ENCODE measurements at places on chromosomes 16 and 17. TPM values are rescaled to one million over a fixed set of nuclear protein-coding genes. Genes with fewer than 3 reads are reported as not detected.
A peak's percentile ranks its signal among the peaks of the same experiment; 100 is the strongest.

ANKRD11 gene
- total RNA-seq = 144 TPM

CHST5 gene
- total RNA-seq = not detected

GRCh38 chr16:11692171-11692570, 23.9 kb downstream of the SNN start:
- DNase-seq = no peak

GRCh38 chr16:15897834-15898254, 9.4 kb upstream of the CEP20 start:
- DNase-seq = peak; percentile 45

DNA sequence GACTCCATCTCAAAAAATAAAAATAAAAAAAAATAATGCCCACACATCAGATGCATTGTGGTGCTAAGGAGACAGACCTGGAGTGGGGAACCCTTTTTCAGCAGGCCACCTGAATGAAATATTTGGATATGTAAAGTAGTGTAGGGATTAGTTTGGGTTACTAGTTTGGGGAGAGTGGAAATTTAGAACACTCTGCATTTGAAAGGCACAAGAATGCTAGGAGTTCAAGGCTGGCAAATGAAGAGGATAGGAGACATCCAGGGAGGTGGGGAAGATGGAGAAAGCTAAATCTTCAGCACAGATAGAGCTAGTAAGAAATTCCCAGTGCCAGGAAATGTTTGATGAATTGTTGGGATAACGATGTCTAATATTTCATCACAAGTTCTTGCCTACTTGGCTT, 298.3 kb upstream of the ERCC4 start:
- DNase-seq = no peak

DNA sequence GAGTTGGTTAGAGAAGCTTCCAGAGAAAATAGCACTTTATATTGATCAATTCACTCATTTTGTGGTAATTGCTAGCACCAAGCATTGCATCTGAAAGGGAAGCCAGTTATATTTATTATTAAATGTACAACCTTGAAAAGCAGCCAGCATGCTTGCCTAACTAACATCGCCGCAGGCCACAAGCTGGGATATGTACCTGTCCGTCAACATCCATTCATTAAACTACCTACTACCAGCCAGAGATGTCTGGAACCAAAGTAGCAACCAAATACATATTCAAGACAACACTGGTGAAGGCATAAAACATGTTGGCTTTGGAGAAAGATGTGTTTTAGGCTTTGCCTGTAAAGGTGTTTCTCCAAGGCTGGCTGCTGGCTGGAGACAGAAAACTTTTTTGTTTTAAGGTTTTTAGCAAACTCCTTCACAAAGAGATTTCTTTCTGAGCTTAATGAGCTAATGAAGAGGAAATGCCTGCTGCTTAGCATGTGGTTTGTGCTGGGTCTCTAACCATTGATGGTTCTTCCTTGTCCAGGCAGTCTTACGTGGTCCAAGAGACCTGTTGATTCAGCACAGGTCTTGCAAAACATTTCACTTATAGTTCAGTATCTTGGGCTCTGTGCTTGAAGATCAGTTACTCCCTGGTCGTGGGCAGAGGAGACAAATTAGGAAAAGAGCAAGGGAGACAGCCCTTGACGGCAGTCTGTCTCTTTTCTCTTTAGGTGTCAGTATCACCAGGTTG, 3.1 kb downstream of the ITPRIPL2 start:
- DNase-seq = no peak

- DNase-seq = no peak
Observed at GRCh38 chr16:27234171-27234570, 30.8 kb downstream of the KDM8 start.

CDRT15L2 gene
- not detected for total RNA-seq

DNA sequence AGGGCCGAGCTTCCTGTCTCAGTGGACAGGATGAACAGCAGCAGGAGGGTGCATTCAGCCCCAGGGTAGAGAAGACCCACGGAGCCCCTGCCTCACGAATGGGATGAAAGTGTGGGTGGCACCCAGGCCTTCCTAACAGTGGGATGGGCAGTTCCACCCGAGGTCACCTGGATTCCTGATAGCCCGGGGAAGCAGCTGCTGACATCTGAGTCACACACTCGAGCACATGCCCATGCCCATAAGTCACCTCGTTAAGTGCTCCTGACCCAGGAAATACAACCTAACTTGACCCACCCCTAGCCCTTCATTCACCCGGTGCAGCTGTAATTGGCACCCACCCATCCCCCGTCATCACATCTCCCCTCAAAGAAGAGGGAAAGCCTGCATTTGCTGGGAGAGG, 85.3 kb upstream of the FOXF1 start:
- DNase-seq = no peak

ANKS3 gene
- total RNA-seq = 18.6 TPM

DNA sequence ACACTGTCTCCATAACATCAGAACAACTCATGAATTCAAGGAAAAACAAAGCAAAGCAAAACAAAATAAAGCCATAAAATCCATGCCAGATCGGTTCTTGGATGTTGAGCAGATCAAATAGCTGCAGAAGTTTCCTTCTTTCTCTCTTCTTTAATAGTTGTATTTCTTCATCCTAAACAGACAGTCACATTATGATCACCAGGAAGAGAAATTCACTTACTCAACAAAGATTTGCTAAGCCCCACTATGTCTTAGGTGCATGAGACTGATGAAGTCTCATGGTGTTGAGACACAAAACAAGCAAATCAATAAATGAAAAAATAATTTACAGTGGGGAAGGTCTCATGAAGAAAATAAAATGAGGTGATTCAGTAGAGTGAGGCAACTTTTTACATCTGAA, 72.8 kb downstream of the WIPI1 start:
- DNase-seq = no peak

GRCh38 chr17:17321356-17322025, 18.3 kb downstream of the NT5M start:
- DNase-seq = no peak

- no peak for DNase-seq
Observed at GRCh38 chr17:40621578-40621977, 26.0 kb downstream of the SMARCE1 start.

PGAP6 gene
- total RNA-seq = 34.3 TPM

DNA sequence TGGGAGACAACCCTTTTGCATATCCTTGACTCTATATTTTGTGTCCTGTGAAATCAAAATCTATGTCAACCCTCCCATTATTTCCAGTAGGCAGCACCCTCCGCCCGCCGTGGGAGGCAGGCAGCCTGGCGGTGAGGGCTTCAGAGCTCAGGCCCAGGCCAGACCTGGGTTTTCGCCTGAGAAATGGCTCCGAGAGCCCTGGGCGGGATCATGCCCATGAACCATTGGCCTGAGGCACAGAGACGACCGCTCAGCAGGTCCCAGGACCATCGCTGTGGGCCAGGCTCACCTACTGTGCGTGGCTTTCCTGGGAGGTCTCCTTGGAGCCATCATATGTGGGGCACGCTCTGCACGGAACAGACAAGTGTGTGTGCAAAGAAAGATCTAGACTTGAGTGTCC, 6.3 kb upstream of the SLC38A8 start:
- DNase-seq = no peak

- DNase-seq = no peak
Observed at GRCh38 chr16:73434621-73435020, 386.7 kb upstream of the ZFHX3 start.

DNA sequence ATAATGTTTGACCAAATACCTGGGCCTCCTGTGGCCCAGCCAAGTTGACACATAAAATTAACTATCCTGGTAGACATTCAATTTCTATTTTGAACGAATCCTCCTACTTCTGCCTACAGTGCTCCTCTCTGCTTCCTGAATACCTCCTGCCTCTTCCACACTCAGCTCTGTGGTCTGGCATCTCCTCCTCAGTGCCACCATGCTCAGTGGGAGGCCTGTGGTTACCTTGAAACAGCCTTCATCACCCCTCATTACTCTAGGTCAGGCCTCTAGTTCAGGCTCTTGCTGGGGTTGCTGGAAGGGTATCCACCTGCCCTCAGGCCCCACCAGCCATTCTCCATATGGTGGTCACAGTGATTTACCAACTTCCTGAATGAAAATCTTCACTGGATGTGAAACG, 5.1 kb downstream of the LYRM9 start:
- no peak for DNase-seq

- no peak for DNase-seq
Observed at GRCh38 chr16:29644973-29645693, 17.9 kb upstream of the SPN start.

GLIS2 gene
- 2.1 TPM for total RNA-seq

DNA sequence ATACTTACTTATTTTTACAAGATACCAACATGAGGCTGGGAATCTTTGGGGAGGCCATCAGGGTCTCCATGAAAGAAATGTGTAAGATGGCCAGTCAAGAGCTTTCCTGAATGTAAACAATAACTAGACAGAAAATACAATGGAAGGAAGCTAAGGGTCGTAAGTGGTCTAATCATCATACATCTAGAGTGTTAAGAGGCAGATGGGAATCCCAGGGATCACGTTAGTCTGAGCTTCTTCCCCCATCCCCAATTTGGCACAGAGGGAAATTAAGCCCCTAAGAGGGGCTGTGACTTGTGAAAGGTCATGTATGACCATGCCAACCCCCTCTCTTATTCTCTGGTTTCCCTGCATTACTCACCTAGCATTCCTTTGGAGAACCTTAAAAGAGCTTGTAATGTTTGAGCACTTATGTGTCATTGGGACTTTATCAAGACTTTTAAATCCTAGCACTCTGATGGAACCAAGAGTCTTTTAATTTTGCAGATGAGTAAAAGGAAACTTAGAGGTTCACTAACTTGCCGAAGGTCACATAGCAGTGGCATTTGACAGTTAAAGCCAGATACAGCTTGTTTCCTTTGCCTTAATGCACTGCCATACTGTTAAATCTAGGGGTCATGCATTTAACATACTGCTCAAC, 46.1 kb downstream of the DCUN1D3 start:
- DNase-seq = no peak

DNA sequence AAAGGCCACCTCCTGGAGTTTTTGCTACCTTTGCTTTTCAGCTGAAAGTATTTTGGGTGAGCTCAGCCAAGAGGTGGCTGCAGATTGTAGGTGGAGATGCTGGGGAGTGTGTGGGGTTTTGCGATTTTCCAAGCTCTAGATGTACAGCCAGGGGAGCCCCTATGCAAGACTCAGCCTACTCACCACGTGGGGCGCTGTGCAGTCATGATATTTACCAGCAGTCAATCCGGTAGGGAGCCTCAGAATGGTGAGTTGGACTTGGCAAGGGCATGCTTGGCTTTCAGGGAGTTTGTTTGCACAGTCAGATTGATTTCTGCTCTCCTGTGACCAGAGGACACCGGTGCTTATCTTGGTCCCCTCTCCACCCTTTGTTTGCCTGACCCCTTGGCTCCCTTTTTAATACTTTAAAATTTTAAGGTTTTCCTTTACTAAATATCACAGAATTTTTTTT, 175.3 kb downstream of the UTP18 start:
- DNase-seq = no peak

DNA sequence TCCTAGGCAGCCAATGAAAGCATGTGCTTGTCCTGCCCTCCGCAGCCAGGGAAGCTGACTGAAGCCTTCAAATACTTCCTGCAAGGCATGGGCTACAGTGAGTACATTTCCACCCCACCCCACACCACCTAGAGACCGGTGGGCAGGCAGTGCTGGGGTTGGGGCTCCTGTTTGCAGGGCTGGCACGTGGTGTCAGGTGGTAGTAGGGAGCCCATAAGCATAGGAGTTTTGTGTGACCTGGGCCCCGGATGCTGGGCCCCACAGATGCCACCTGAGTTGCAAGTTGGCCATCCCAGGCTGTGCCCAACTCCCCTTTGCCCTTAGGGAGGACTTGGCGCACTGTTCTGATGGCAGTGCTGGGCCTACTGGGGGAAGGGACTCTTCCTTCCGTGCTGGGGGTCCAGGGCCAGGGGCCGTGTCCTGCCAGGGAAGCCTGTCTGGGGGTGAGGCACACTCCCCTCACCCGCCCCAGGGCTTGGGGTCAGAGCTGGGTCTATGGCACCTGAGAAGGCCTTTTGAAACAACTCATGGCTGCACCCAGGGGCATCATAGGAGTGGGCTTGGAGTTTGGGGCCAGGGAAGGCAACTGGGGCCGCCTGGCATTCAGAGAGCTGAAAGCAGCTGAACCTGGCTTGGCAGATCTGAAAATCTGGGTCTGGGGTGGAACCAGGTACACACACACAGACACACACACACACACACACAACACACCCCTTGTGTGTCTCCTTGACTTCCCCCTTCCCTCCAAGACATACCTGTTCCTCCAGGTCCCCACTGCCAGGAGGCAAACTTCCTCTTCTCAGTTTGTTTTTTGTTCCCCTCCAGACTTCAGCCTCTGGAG, 5.8 kb upstream of the SETD6 start:
- no peak for DNase-seq

- DNase-seq = no peak
Observed at GRCh38 chr16:88458039-88458772, 5.1 kb downstream of the ZFPM1 start.

- no peak for DNase-seq
Observed at GRCh38 chr16:31664683-31665482, 137.2 kb downstream of the AHSP start.

- DNase-seq = no peak
Observed at GRCh38 chr17:76530095-76530723, 7.3 kb downstream of the CYGB start.

FSCN2 gene
- 1.1 TPM for total RNA-seq

GRCh38 chr17:64384253-64385186, 6.1 kb downstream of the PECAM1 start:
- no peak for DNase-seq

- no peak for DNase-seq
Observed at GRCh38 chr16:51383909-51384308, 232.8 kb upstream of the SALL1 start.

GRCh38 chr16:65917466-65917865, 449.0 kb upstream of the CDH5 start:
- no peak for DNase-seq

GRCh38 chr17:77884019-77884418, 74.5 kb upstream of the TNRC6C start:
- no peak for DNase-seq

WNT3 gene
- not detected for total RNA-seq

GRCh38 chr16:7335991-7336634, 3.5 kb downstream of the RBFOX1 start:
- DNase-seq = no peak

GRCh38 chr16:72108353-72109102, 14.9 kb downstream of the DHX38 start:
- DNase-seq = no peak

RAC3 gene
- total RNA-seq = 15.4 TPM

DNA sequence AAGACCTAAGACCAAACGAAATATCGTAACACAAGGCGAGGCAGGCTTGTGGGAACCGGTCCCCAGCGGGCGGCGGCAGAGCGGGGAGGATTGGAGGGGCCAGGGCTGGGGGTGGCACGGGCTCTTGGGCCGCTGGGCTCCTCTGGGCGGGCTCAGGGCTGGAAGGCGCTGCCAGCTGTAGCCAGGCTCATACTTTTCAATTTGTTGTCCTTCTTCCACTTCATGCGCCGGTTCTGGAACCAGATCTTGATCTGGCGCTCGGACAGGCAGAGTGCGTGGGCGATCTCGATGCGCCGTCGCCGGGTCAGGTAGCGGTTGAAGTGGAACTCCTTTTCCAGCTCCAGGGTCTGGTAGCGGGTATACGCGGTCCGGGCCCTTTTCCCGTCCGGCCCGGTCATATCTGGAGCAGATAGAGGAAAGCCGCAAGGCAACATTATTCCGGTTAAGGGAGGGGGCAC, 1.5 kb downstream of the HOXB5 start:
- DNase-seq = no peak

MRPL12 gene
- 179 TPM for total RNA-seq

WNK4 gene
- 0.16 TPM for total RNA-seq

IKZF3 gene
- 18.3 TPM for total RNA-seq

- no peak for DNase-seq
Observed at GRCh38 chr16:73405851-73406250, 357.9 kb upstream of the ZFHX3 start.
